ENCODE measurements at places on chromosomes 4 and X.
A peak's percentile ranks its signal among the peaks of the same experiment; 100 is the strongest.

GRCh38 chrX:153662266-153662665, 11.3 kb downstream of the PNCK start:
- no peak for DNase-seq

GRCh38 chrX:3141031-3141430, 99.8 kb downstream of the ARSF start:
- DNase-seq: no peak

DNA sequence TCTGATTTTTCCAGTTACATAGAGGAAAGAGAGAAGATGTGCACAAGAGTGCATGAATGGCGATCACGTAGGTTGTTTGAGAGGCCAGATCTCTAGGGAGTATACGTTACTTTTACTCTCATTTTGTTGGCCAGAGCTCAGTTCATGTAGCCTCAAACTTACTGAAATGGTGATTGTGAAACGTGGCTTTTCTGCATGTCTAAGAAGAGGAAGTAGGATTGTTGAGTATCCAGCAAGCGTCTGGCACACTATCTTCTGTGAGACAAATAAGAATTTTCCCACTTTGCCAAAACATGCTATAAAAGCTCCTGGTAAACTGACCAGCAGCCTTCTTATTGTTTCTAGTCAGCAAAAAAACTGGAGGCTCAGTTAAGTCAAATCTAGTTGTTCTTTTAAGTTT, 264.5 kb upstream of the EMCN start:
- DNase-seq: no peak

- DNase-seq: no peak
Observed at GRCh38 chrX:130197464-130197863, 25.7 kb downstream of the RAB33A start.

DNA sequence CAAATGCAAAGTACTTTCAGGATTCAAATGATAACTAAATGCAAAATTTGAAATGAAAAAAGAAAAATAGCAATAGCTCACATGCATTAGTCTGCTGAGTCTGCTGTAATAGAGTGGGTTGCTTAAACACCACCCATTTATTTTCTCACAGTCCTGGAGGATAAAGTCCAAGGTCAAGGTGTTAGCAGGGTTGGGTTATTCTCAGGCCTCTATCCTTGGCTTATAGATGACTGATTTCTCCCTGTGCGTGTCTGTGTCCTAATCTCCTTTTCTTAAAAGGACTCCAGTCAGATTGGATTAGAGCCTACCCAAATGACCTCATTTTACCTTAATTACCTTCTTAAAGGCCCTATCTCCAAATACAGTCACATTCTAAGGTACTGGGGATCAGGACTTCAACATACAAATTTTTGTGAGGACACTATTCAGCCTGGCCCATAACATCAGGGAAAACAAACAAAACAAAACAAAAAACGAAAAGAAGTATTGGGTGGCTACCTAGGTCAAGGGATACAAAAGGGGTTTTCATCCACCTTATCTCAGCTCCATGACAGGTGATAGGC, 6.3 kb upstream of the TBL1X start:
- no peak for DNase-seq

DNA sequence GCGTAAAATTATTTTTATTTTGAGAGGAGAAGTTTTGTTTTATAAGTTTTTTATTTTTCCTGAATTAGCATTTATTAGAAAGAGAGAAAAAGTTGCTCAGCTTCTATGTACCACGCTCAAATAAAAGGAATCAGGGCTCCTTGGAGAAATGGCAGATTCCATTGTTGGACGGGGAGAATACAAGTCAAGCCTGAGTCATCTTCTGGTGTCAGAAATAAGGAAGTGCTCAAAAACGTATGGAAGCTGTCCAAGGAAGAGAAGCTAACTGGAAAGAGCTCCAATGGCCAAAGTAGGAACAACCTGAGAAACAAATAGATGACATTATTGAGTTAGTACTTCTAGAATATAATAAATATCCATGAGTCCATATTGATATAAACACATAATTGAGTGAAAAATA, 89.3 kb upstream of the NEIL3 start:
- no peak for DNase-seq

- DNase-seq: no peak
Observed at GRCh38 chr4:76898949-76899645, 1.2 kb upstream of the SOWAHB start.

DNA sequence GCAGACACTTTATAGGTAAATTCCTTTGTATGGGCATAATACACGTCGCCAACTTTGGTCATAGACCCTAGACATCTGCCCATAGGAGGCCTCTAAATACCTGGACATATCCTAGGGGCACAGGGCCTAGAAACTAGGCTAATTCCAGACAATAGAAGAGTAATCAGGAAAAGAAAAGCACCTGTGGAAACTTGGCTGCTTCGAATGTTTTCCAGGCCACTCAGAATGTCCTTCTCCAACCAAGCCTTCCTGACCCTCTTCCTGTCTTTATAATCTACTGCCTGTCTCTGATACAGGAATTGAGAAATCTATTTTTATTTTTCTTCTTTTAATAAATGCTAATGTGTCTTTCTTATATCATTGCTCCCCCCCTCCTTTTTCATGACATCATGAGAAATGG, 493.1 kb downstream of the IL15 start:
- no peak for DNase-seq

GRCh38 chr4:113637363-113637762, 124.2 kb downstream of the CAMK2D start:
- DNase-seq: no peak

GRCh38 chr4:166991006-166991561, 243.2 kb downstream of the SPOCK3 start:
- DNase-seq: no peak

- DNase-seq: no peak
Observed at GRCh38 chrX:136856050-136856449, 24.5 kb downstream of the RBMX start.

GRCh38 chrX:148517176-148517575, 16.8 kb downstream of the AFF2 start:
- DNase-seq: no peak

DNA sequence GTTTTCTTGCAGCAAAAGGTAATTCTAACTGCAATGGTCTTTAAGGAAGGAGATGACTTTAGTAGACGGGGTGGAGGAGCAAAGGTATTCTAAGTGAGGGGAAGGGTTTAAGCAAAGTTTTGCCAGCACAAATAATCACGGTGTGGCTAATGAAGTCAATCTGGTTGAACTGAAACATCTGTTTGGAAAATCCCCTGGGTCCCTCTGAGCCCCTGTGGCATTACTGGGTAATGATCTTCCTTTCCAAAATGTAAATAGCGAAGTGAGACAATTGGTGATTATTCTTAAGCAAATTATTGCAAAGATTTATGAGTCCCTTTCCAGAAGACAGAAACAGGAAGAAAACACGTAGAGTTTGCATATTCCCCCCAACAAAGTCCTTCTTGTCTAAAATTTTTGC, 47.2 kb downstream of the FGFBP1 start:
- no peak for DNase-seq

- no peak for DNase-seq
Observed at GRCh38 chr4:113146876-113147358, 97.5 kb downstream of the ANK2 start.

DNA sequence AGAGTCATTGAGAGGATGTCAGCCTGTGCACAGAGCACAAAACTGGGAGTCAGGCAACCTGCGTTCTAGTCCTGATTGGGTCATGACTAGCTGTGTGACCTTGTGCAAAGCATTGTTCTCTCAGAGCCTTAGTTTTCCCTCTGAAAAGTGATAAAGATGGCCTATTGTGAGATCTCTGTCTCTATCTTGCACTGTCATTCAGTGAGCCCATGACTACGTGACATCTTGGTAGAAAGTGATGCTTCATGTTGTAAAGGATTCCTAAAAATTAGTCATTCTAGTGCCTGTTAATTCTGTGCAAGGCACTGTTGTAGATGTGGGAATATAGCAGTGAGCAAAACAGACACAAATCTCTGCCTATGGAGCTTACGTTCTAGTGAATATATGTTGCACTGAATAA, 2.5 kb downstream of the PGRMC1 start:
- no peak for DNase-seq

GRCh38 chr4:54484383-54484782, 173.4 kb upstream of the KIT start:
- DNase-seq: peak; percentile 72

DNA sequence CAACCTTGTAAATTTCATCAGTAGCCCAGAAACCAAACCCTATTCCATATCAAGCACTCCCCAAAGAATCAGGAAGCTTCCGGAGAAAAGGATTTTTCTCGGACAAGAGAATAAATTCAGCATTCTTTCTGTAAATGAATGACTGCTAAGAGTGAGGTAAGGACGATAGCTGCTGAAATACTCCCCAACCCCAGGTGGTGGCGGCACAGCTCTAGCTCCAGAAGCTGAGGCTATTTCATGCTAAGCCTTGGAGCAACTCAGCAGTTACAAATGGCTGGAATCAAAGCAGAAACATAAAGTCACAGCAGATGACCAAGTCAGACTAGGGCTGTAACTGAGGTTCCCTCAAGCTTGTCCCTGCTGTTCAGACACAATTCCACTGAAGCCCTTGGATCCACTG, 13.9 kb upstream of the PCDH19 start:
- DNase-seq: no peak

GRCh38 chr4:25160714-25161592, 704 bp upstream of the SEPSECS start:
- DNase-seq: no peak

GRCh38 chr4:48129307-48130014, 4.6 kb downstream of the TXK start:
- DNase-seq: no peak

- no peak for DNase-seq
Observed at GRCh38 chr4:21792736-21793135, 155.8 kb downstream of the KCNIP4 start.

DNA sequence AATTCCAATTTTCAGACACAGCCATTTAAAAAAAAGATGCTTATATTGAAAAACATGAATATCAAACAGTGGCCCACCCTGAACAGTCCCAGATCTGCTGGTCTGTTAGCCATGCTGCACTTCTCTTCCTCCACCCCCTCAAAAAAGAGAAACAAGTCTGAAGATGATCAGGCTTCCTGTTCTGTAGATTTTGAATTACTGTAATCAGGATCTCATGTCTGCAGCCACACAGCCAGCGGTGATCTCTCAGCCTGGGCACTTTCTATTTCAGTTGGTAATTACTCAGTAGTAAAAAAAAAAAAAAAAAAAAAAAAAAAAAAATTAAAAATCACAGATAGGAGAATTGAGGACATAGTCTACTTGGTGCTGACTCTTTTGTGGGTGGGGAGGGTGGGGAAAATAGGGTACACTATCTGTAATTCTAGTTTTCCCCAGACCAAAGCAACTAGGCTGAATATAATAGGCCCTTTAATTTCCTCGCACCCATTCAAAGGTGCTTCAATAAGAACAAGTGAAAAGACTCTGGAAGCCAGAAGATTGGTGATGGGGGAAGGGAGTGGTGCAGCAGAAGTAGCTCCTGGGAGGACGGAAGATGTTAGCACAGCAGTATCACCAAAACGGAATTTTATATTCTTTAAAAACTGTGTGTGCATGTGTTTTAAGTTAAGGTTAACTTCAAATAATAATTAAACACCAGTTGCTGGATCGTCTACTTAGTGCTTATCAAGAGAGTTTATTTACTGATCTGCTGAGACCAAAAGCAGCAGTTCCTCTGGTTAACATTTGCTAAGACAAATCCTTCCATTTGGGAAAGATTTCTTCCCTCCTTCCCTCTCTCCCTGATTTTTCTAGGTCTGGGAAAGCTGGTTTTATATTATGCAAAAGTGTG, 47.0 kb downstream of the SPRY1 start:
- no peak for DNase-seq

- no peak for DNase-seq
Observed at GRCh38 chrX:110175146-110175545, 142.7 kb downstream of the AMMECR1 start.

DNA sequence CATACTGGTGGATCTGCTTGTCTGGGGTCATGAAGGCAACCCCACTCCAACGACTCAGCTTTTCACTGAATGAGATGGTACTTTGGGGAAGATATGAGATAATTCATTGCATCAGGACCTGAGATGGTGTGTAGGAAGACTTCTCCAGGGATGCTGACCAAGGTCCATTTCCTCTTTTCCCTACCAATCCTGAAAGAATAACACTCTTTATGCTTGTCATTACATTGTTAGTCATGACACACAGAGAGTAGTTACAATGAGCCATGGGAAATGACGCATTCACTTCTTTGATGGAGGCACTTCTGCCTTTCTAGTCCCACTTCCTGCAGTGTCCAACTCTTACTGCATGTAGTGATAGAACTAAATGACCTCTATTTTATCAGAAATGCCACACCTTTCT, 58.6 kb downstream of the AREG start:
- no peak for DNase-seq

DNA sequence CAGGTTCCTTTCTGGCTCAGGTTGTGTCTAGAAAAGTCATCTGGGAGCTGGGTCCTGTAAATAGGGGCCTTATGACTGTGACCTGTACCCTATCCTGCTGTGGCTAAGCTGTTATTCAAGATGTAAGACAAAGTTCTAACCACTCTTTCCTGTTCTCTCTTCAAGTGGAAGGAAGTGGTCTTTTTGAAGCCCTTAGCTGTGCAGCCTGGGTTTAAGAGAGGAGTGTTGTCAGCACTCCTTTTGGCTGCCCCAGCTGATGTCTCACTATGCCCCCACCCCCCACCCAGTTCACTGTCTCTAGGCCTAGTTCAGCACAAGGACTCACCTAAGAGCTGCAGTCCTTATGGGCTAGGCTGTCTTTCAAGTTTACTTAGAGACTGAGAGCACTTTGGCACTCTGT, 1069.5 kb downstream of the FAM133A start:
- no peak for DNase-seq

DNA sequence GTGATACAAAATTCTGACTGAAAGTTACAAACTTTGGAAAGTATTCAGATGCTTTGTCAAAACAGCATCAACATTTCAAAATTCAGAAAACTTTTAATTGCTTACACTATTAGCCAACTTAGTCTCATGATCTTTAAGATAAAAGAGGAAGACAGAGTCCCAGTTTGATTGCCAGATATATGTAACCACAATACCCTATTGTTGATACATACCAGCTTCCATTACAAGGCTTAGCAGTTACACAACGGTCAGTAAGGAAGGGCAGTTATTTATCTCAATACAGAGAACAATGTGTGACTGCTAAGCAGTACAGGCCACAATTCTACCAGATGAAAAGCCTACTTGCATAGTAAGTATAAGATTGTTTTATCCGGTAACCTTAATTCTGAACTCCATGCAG, 138.4 kb downstream of the SPANXN3 start:
- no peak for DNase-seq
